Stimulated activated CD4-positive, alpha-beta T cell treated with anti-CD3 and anti-CD28 coated beads, TNF-alpha, amount 100 ng/mL, for 4 hours (primary cell): ENCODE measurements at places on chromosomes 3 and 15.

DNA sequence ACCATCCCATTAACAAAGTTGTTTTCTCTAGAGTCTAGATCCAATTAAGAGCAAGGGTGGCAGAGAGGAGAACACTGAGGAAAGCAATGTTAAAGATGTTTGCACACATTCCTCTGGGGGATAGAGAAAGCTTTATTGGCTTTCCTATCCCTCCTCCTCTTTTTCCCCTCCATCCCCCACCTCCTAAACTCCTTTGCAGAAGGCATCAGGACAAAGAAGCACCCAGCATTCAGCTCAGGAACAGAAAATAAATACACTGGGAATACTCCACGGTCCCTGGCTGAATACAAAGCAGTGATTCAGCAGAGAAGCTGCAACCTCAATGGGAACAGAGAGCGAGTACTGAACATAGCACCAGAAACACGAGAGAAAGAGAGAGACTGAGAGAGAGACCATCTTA lies 21.9 kb downstream of the LSAMP start:
- DNase-seq = no peak

DNA sequence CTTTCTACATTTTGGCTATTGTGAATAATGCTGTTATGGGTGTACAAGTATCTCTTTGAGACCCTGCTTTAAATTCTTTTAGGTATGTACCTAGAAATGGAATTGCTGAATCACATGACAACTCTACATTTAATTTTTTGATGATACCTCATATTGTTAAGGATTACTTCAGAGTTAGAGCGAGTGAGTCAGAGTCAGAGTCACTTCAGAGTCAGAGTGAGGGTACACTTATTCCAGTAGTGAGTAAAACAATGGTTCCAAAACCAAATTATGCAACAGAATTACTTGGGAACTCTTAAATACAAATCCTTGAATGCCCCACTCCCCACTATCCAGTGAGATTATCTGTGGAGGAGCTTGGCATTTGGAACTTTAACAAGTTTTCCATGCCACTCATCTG lies 50.3 kb upstream of the SNRK start:
- DNase-seq = no peak

DNA sequence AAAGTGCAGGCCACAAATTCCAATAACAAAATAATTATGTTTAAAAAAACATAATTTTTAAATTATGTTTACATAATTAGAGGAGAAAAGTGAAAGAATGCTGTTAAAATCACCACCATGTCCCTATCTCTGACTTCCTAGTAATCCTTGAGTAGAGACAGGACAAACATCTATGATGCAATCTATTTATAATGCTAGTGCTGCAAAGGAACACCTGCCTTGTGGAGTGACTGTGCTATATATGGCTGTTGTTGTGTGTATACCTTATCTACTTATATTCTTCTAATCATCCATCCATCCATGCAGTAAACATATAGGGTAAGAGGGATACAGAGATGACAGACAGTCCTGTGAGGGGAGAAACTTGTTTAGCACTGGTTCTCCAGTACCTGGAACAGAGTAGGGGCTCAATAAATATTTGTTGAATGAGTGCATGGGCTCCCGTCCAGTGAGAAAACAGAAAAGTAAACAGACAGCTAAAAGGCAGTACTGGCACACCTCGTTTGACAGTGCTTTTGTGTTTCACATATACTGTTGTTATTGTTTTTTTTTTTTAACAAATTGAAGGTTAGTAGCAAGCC lies 229.3 kb upstream of the UBE2E1 start:
- DNase-seq = no peak

GRCh38 chr15:100995471-100996430 lies 76.6 kb downstream of the LRRK1 start:
- no peak for DNase-seq

GRCh38 chr3:18770800-18771199 lies 345.7 kb upstream of the SATB1 start:
- no peak for DNase-seq

DNA sequence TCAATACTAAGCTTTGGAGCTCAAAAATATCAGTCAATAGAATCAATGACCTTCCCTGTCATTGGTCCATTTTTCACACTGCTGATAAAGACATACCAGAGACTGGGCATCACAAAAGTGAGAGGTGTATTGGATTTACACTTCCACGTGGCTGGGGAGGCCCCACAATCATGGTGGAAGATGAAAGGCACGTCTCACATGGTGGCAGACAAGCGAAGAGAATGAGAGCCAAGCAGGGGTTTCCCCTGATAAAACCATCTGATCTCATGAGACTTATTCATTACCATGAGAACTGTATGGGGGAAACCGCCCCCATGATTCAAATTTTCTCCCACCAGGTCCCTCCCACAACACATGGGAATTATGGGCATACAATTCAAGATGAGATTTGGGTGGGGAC lies 81.9 kb downstream of the ANXA2 start:
- DNase-seq = no peak

GRCh38 chr3:23377928-23378672 lies 175.0 kb downstream of the UBE2E2 start:
- DNase-seq = no peak

DNA sequence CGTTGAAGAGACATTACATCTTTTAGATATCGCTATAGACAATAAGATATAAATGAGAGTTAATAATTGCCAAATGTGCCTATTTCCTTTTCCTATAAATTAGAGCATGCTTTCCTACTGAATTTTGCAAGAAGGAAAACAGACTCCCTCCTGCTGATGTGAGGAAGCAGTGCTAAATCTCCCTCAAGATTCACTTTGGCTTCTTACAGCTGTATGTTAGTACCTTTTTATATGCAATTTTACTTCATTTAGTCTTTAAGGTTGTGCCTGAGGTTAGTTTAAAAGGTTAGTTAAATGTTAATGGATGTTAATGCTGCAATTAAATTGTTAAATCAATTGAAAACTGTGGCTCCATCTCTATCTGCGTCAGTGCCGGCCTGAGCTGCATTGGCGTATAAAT lies 728.8 kb downstream of the NR2F2 start:
- DNase-seq = no peak

DNA sequence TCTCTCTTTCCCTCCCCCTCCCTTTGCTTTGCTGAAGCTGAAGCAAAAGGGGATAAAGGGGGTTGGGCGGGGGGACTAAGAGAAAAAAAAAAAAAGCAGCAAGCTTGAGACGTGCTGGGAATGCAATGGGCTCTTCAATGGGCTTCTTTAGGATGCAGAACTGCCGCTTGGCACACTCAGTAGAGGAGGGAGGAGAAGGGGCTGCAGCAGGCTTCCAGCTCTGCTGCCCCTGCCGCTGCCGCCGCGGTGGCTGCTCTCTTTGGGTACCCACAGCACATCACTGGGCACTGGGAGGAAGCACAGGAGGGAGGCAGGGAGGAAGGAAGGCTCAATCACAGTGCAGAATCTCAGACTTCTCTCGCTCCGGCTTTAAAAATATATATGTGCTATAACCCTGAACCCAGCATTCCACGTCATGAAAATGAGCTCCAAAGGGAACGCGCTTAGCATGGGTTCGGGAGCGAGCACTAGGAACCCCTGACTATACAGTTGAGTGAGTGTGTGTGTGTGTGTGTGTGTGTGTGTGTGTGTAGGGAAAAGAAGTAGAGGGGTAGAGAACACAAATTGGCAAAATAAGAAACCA lies 3.5 kb downstream of the SLITRK3 start:
- DNase-seq = no peak

DNA sequence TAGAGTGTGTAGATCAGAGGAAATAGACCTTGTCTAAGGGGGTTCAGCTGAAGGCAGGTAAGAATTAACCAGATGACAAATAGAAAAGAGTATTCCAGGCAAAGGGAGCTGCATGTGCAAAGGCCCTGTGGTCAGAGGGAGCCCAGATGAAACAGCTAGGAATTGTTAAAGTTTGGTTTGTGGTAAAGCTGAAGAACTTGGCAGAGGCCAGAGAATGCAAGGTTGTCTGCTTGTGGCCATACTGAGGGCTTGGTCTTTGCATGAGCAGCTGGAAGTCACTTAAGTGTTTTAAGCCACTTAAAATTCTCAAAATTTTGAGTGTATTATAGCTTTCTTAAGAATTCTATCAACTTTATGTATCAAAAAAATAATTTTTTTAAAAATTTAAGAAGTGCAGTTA lies 116.5 kb downstream of the NEK10 start:
- no peak for DNase-seq

DNA sequence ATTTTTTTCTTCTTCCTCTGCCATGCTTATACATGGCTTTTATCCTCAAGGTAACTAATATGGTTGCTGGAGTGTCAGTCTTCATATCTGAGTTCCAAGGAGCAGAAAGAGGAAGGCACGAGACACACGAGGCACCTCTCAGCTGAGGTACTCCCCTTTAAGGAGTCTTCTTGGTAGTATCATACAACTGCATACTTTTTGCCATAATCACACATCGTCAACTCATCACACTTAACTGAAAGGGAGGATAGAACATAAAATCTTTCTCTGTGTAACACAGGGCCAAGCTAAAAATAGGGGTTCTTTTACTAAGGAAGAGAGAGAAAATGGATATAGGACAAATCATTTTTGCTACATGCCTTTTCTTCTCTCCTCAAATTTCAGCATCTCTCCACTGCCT lies 104.2 kb downstream of the OXSM start:
- no peak for DNase-seq

DNA sequence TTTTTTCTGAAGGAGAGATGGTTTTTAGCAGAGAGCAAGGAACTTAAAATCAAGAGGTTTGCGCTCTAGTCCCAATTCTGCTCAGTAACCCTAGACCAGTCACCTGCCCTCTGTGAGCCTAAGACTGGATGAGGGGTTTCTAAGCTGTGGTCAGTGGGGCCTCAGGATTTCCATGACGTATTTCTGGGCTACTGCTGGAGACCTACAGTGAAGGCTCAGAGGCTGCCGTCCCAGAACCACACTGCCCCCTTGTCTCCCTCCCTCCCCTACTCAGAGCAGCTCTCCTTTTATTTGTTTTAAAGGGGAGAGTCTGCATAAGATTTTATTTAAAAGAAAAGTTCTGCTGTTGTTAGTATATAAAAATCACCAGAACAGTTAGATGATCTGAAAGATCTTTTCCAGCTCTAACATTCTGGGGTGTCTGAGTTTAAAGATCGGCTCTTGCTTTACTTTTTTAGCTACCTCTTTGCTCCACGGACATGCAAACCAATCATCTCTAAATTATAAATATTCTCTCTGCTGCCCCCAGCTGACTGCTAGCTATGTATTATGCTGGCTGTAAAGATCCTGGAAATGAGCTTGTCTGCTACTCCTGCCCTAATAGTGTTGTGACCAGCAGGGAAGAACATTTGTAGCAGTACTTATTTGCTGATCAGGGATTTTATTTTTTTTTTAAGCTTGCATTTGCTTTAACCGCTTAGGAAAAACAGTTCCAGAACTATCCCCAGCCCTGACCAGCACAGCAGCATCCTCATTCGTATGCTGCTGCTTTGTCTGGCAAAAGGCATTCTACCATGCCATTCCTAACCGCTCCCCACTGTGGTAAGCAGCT lies 28.6 kb upstream of the NDUFB4 start:
- DNase-seq = no peak

GRCh38 chr15:85954586-85954985 lies 125.1 kb upstream of the AGBL1 start:
- no peak for DNase-seq

DNA sequence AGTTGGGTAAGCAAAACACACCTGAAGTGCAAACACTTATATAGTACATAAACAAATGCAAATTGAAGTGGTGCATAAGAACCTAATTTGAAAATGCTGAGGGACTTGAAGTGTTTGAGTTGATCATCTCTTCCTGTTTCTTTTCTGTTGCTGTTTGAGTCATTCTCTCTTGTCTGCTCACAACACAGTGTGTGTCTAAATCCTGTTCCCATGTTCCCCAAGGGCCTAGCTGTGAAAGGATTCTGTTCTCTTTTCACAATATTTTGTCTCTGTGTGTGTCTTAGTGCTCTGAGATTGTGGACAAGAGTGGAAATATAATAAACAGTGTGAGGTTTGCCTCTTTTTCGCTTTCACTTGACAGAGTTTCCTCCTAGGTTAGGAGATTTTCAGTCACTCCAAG lies 6.1 kb downstream of the CD96 start:
- no peak for DNase-seq

DNA sequence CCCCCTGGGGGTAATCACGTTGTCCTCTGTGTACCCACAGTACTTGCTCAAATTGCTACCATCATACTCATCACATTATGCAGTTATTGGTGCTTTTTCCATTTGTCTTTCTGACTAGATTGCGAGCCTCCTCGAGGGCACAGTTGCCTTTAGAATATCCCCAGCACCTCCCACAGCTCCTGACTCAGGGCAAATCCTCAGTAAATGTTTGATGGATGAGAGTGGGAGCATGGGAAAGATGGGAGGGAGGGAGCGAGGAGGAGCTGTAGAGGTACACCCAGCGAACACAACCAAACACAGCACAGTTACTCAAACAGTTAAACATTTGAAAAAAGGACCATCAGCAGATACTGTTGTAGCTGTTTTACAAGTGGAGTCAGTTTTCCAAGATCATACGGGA lies 27.9 kb downstream of the SIDT1 start:
- no peak for DNase-seq
